Epithelial cell of prostate (primary cell): ENCODE measurements at places on chromosomes 1 and 21.

- no peak for DNase-seq
Observed at GRCh38 chr21:44845418-44846223, 27.8 kb upstream of the SUMO3 start.

DNA sequence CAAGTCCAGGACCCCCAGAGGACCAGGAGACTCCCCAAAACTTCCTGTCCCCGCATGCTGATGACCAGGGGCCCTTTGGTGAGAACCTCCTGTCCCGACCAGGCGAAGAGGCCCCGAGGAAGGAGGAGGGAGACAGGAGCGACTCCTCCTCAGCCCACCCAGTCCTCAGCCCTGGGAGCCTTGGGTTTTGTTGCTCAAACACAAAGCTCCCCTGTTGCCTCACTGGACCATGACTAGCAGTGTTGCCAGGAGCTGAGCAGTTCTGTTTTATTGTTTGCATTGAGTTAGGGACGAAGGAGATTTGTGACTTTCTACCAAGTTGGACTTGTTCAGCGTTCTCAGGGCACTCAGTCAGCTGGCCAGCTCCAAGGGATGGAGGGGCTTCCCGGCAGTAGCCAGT, 10.0 kb downstream of the UMODL1 start:
- no peak for DNase-seq

- DNase-seq: no peak
Observed at GRCh38 chr1:152125834-152126443, 10.7 kb upstream of the TCHH start.

GRCh38 chr1:208332774-208333126, 88.6 kb upstream of the PLXNA2 start:
- no peak for DNase-seq

DNA sequence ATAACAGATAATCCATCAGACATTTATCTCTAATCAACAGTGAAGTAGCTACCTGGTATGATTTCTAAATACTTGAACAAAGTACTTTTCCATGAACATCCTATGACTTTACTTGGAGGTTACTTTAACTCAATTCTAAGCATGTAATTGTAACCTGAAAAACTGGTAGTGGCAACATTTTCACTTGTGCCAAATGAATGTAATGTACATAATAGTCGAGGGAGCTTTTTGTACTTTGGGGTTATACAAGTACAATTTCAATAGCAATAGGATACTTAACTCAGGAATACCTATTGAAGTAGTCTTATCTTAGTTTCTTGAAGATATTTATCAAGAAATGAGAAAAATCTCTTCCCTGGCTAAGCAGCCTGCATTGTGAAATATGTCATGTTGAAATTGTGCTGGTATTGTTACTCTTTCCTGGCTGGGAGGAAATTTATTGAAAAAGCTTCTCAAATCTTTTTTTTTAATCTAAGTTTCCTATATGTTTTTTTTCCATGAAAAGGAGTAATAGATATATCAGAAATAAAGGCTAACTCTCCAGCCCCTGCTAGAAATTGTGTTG, 33.7 kb upstream of the CACYBP start:
- DNase-seq: no peak

- no peak for DNase-seq
Observed at GRCh38 chr1:119656410-119656955, 8.4 kb upstream of the ZNF697 start.

DNA sequence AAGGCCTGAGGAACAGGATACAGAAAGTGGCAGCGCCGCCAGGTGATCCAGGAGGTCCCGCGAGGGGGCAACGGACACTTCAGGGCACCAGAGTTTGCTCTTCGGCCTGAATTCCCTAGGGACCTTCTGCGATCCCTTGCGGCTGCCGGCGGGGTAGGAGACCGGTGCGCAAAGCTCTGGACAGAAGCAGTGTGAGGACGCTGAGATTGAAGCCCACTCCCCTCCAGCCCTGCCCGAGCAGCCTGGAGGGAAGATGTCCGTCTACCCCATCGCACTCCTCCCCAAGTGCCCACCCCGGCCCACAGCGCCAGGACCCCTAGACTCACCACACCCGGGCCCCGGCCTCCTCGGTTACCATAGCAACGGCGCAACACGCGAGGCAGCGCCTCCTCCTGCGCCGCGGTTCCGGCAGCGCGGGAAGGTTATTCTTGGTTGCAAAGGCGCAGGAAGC, at the start of gene ANKRD45:
TSS of gene ANKRD45 (minus strand) at position 361 of the 451 bp plus-strand sequence. CDS start 10,433 bp downstream, outside the sequence.
- no peak for DNase-seq

DNA sequence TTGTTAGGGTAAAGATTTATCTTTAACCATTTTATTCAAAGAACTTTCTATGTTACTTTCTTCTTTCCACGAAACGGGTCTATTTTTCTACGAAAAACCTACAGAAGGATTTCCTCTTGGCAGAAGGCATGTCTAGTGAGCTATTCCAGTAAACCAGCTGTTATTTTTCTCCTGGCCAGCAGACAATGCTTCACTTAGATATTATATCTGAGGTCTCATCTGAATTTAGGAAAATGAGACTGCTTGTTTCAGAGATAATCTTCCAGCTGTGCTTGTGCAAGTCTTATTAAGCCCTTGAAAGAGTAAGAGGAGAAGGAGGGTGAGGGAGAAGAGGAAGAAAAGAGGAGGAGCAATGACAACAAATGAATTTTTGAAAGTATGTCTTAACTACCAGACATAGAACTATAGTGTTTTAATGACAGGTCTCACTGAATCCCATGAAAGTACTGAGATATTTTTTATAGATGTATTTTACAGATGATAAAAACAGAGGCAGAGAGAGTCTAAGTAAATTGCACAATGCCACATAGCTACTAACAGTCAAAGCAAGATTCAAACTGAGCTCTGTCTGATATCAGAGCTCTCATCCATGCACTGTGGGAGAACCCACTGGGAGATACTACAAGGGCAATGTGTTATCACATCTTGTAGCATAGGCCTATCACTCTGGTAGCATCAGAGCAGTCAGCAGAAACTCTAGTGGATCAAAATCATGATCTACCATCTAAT, 54.6 kb upstream of the SAMSN1 start:
- DNase-seq: no peak

DNA sequence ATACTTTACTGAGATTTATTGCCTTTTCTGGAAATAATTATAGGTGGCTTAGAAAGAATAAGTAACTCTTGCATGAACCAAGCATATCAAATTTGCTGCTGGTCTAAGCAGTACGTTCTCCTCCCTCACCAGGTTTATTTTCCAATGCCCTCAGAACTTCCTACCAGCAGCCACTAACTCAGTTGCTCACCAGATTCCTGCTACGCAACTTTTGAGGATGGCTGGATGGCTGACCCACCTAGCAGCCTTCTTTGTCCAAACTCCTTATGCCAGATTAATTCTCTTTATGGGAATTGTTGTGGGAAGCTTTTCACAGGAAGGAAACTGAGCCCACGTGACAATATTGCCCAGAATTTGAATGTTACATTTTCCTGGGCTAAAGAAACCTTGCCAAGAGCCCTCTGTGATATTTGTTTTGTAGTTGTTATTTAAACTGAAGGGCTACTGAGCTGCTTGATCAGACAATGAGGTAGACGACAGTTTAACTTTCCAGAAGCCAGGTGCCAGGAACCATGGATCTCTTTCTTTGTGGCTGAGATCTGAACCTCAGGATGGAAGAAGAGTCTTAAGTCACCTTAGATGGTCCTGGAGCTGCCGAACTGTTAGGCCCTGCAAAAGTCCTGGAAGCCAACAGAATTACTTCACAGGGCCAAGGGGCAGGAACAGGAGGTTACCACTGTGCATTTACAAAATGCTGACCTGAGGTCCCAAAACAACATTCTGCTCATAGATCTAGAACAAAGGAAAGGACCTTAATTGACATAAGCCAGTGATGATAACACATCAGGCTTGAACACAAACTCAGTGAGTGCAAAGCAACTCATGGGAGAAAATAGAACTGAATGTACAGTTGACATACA, 85.5 kb upstream of the ATP1A1 start:
- no peak for DNase-seq

DNA sequence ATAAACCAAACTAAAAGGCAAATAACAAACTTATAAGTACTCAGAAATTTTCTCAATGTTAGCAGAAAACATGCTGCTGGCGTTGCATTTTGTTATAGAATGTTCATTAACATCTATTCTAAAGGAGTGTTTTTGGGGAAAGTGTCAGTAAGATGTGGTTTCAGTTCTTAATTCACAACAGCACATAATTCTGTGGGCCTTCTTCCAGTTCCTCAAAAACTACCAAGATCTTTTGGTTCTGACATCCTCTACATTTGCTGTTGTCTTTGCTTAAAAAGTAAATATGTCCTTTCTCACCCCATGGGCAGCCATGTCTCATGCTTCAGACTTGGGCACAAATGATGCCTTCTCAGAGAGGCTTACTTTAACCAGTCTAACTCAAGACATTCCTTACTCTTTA, 152.5 kb downstream of the CDC7 start:
- DNase-seq: no peak

GRCh38 chr21:10521091-10521598, at the start of gene TPTE:
Gene TPTE, plus strand, starts transcription at chr21:10521583. Its CDS starts 17,141 bp downstream, at chr21:10538724.
- DNase-seq: no peak

- DNase-seq: no peak
Observed at GRCh38 chr21:38293113-38293512, 36.3 kb downstream of the KCNJ15 start.

DNA sequence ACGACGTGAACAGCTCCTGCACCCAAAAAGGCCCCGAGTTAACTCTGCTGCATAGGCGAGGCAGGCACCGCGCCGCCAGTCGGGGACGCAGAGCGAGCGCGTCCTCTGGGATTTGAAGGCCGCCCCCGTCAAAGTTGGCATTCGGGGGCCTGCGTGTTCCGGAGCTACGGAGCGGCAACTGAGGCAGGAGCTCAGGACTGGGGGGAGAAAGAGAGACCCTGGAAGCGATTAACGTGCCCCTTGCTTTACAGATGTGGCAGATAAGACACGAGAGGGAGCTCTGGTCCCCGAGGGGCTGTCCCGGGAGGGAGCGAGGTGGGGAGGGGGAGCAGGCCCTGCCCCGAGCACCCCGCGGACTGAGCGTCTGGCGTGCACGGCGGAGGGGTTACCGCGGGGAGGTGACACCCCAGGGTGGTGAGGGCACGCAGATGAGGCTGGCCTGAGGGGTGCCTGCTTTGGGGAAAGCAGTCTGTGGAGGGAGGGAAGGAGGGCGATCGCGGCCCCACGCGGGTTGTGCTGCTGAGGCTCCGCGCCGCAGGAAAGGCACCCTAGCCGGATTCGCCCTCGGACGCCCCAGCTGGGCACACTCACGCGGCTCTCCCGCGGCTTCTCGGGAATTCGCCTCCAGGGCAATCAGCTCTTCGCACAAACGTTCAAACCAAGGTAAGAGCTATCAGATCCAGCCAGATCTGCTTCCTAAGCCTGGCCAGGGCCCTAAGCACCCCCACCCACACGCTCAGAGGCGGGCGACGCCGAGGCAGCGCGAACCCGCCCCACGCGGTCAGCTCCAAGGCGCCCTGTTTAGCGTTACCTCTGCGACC, 26.5 kb downstream of the ACTA1 start:
- no peak for DNase-seq

- no peak for DNase-seq
Observed at GRCh38 chr1:85282424-85282823, 6.0 kb upstream of the BCL10 start.

- no peak for DNase-seq
Observed at GRCh38 chr1:6475381-6476133, 9.6 kb upstream of the TNFRSF25 start.

DNA sequence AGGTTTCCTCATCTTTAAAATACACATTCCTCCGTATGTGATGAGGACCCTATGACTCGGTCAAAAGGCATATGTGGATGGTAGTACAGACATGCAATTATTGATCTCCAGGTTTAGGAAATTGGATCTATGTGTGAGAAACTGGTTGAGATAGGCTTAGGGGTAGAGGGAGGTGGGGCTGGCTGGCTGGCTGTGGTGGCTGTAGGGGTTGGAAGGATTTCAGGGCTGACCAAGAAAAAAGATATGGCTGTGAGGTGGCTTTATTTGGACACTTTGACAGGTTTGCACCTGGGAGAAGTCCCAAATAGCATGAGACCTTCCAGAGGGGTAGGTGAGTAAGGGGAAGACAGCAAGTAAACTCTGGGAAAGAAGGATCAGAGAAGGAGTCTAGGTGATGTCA, 39.6 kb upstream of the ADAM30 start:
- DNase-seq: no peak

DNA sequence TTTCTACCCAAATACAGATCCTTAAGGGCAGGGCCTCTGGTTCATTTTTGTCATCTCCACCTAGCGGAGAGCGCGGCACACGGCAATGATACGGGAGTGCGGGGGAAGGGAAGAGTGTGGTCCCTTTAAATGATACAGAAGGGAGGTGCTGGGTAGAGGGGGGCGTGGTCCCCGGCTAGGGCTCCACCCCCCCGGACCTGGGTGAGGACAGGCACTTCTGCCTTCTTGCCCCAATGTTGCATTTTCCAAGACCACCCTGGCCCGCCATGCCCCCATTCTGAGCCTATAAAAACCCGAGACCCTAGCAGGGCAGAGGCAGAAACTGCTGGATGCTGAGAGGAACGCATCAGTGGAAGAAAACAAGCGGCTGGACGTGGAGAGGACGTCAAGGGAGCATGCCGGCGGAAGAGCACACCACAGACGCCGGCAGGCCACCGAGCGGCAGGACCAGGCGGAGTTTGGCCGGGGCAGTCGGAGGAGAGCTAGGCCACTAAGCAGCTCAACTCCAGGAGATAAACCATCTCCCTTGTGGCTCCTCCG, 30.0 kb downstream of the LRRC3 start:
- no peak for DNase-seq

DNA sequence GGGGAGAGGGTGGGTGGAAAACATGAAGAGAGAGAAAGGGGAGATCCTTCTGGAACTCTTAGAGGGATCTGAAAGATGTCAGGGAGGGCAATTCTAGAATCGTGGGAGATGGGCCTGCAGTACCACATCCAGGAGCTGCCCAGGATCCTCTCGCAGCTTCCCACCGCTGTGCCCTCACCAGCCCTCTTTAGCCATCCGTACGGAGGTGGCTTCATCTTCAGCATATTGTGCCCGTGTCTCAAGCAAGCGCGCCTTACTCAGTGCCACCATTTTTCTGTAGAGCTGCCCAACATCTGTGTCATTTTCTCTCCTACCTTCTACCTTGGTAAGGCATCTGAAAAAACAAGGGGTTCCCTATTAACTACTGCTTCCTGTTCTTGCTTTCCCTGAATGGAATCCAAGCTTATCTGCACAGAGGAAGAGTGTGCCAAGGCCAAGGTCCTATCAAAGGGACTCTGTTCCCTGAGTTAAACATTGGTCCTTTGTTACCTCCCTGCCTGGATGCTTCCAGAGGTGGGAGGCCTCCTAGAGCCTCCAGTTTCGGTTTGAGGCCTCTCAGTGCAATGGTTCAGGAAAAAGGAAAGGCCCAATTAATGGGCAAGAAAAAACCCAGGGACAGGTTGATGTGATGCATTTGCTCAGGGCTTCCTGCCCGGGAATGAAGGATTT, 23.2 kb downstream of the C1orf116 start:
- DNase-seq: no peak

- DNase-seq: no peak
Observed at GRCh38 chr1:228144993-228145343, 4.8 kb upstream of the GJC2 start.

DNA sequence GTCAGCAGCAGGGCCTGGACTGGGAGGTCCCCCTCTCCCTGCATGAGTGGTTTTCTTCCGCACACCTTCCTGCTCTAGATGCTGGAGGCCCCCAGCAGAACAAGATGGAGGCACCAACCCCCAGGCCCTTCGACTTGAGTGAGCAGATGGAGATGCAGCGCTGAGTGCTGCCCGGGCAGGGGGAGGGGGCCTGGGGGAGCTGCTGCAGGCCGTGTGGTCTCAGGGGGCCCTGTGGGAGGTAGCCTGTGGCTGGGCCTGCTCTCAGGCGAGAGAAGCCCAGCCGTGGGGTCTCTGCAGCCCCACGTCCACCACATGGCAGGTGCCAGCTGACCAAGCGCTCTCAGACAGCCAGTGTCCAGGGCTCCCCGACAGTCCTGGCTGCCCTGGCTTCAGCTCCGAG, 1.2 kb upstream of the FAAP20 start:
- no peak for DNase-seq
